ENCODE measurements at places on chromosomes 2 and 18.

GRCh38 chr18:55997151-55997561 lies 409.2 kb upstream of the TCF4 start:
- DNase-seq = no peak

DNA sequence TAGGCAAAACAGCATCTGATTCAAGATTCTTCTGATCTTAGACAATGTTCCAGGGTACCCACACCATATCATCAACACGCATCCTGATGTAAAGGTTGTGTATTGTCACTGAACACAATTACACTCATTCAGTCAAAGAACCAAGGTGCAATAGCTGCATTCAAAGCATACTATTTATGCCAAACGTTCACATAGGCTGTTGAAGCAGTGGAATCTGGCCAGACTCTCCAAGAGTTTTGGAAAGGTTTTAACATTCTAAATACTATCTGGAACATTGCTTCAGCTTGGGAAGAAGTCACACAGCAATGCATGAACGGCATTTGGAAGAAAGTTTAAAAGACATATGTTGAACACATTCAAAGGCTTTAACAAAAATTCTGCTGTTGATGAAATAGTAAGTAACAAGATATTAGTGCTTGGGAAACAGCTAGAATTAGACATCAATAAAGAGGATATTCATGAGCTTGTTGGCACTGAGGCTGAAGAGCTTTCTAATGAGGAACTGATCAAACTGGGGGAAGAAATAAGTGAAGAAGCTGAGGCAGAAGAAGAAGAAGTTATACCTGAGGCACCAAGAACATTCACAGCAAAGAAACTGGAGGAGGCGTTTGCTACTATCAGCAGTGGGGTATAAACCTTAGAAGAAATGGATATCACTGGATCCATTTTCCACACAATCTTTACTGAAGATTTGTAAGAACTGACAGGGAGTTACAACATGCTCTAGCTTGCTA lies 47.6 kb upstream of the MSH6 start:
- DNase-seq = no peak

GRCh38 chr18:36635414-36636096 lies 193.2 kb downstream of the TPGS2 start:
- no peak for DNase-seq

DNA sequence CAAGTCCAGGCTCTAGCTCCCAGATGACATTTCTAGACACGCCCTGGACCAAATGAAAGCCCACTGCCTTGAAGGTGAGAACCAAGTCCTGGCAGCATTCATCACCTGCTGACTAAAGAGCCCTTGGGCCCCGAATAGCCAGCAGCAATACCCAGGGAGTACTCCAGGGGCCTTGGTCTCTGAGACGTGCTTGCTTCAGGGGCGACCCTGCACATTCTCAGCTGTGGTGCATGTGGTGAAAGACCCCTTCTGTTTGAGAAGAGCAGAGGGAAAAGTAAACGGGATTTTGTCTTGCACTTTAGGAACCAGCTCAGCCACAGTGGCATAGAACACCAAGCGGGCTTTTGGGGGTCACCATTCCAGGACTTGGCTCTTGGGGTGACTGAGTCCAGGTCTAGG lies 260.5 kb upstream of the MYT1L start:
- DNase-seq = no peak

DNA sequence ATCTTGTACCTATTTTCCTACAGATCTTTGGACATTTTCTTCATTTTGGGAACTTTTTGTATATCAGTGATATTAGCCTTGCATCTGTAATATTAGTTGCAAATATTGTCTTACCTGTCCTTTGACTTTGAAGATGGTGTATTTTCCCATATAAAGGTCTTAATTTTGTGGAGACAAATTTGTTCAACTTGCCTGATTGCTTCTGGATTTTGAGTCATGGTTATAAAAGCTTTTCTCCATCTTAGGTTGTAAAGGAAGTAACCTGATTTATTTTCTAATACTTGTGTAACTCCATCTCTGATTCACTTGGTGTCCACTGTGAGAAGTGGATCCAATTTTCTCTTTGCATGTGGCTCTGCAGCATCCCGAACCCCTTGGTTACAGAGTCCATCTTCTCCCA lies 97.7 kb upstream of the OTOS start:
- DNase-seq = no peak

DNA sequence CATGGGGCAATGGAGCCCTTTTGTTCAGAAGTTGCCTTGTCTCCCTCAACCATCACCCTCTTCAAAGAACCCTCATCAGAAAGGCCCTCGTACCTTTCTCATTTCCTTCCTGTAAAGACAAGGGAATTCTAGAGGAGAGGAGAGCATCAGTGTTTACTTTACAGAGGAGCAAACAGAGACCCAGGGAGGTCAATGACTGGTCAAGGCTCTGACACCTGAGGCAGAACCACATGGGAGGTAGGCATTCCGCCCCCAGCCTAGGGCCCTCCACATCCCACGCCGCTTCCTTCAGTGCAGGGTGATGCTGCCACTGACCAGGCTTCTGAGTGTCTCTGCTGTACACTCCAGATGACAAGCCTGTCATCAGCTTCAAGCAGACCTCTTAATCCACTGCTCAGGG lies 104.7 kb downstream of the NRP2 start:
- DNase-seq = no peak

DNA sequence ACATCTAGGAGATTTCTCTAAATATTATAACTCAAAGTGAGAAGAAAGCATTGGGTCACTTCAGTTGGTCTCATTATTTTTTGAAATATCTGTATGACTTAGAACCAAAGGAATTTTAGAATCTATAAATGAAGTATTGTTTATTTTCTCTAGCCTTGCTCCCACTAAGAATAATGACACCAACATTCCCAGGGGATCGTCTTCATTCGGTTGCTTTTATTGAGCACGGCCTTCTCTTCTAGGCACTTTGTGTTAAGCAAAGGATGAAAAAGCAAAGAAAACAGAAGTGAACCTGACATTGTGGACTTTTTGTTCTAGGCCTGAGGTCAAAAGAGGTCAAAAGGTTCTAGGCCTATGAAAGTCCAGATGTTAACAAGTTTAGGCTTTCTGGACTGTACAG lies 231.9 kb downstream of the GALR1 start:
- DNase-seq = no peak

DNA sequence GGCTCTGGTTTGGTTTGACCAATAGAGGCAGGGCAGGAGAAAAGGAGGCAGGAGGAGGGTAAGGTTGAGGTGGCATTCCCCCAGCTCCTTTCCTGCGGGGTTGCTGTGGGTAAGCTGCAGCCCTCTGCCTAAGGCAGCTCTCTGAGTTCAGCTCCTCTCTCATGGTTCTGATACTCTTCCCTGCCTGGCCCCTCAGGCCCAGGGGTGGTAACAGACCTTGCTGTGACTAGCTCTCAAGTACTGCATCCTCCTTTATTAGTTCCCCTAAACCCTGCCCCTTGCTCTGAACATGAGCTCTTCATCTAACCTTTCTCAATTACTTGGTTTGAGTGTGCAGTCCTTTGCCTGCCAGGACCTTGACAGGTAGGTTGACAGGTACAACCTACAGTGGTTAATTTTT lies 205.5 kb downstream of the SLC4A3 start:
- DNase-seq = no peak

GRCh38 chr18:66833646-66834045 lies 229.8 kb upstream of the CDH19 start:
- no peak for DNase-seq

GRCh38 chr2:165528691-165529090 lies 59.2 kb downstream of the CSRNP3 start:
- DNase-seq = no peak

DNA sequence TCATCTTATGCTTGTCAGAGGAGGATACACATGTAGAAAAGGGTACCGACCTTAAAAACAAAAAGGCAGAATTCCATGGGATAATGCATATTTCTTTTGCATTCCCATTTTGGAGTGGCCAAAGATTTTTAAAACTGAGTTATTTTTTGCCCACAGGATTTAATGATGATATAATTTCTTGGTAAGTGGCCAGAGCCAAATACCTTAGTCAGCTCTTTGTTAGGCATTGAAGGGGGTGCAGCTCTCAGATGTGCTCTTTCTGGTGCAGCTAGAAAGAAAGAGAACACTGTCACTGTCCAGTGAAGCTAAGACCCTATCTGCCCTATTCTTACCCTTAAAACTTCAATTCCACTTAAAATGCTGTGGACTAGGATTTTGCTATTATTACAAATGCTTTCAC lies 10.8 kb downstream of the COQ10B start:
- DNase-seq = no peak

DNA sequence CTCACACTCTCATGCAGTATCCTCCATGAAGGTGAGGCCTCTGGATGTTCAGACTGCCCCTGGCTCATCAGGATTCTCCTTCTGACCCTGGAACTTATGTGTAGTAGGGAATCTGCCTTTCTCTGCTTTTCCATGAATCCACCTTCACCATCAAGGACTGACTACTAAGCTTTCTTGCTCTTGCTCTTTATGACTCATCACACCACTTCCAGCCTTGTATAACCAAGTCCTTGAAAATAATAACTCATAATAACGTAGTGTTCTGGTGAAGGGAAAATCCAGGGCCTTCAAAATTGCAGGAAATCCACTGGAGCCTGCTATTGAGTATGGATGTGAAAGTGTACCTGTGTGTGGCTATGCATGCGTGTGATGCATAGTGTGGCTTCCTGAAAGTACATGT lies 11.3 kb upstream of the KCNS3 start:
- no peak for DNase-seq

DNA sequence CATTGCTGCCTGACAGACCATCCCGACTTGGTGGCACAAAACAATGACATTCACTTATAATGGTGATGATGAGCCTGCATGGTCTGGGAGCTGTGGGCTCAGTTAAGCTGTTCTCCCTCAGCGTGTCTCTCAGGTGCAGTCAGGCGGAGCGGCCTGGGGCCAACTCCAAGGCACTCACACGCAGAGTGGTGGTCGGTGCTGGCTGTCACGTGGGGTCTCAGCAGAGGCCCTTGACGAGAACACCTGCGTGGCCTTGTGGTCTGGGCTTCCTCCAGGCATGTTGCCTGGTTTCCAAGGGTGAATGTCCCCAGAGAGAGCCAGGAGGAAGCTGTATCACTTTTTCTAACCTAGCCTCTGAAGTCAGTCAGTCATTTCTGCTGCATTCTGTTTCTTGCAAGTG lies 29.8 kb downstream of the ARMC9 start:
- no peak for DNase-seq

GRCh38 chr2:26873286-26873983 lies 25.5 kb downstream of the DPYSL5 start:
- DNase-seq = no peak

DNA sequence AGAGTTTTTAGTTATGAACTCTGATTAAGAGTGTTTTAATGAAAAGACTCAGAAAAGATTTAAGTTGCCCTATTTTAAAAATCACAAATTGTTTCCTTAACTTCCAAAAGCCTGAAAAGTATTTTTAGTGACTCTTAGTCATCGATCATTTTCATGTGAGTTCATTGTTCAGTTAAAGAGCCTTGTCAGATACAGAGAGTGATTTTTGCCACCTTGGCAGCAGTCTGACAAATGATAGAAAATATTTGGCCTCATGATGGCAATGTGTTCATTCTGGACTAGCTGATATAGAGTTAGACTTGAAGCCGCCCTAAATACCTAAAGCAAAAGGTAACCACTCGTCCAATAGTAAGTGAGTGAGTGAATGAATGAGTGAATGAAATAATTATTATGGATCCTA lies 225.8 kb downstream of the CPS1 start:
- DNase-seq = no peak

GRCh38 chr2:106782681-106783080 lies 103.3 kb downstream of the ST6GAL2 start:
- no peak for DNase-seq

DNA sequence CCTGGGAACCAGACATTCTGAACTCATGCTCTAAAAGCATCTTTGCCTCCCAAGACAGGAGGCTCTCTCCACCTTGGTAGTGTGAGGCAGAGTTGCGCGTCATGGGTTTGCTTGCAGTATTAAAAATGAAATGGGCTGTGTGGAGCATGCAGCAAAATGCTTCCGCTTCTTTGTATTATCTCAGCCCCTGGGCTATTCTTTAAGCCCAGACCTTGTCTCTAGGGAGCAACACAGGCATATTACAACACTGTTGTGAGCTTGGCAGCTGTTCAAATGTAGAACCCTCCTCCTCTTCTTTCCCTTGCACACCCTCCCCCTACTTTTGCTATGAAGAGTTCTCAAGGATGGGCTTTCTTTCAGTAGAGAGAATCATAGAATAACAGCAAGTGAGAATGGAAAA lies 185.1 kb upstream of the LHCGR start:
- no peak for DNase-seq

DNA sequence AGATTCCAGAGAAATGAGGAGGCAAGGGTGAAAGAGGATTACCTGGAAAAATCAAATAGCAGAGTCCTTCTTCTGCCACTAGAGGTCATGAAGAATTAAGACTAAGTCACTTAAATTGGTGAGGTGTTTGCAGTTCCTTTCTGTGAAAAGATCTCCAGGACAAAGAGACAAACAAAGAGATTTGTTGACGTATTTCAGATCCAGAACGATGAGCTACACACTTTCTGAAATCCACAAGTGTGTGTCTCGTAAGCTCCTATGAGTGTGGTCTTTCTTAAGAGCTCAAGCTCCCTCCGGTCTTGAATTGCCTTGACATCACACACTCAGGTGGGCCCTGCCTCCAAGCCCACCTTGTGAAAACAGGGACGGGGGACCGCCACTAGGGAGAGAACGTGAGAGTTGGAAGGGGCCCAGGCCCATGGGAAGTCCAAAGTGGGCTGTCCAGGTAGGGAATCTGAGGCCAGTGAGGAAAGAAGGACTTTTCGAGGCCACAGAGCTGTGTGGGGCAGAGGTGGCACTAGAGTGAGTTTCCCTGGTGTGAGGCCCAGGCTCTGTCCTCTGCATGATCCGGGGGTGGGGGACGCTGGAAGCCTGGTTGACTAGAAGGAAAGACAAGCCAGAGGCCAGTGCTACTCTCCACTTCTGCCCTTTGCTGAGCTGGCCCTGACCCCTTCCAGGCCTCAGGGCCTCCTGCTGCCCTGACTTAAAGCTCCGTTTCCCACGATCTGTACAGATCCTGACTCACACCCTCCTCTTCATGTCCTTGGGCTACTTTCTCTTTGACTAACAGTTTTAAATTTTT lies 168.1 kb upstream of the NCK2 start:
- no peak for DNase-seq

- DNase-seq = no peak
These were observed 695.7 kb downstream of the TDRD15 start for GRCh38 chr2:21819454-21819853.

DNA sequence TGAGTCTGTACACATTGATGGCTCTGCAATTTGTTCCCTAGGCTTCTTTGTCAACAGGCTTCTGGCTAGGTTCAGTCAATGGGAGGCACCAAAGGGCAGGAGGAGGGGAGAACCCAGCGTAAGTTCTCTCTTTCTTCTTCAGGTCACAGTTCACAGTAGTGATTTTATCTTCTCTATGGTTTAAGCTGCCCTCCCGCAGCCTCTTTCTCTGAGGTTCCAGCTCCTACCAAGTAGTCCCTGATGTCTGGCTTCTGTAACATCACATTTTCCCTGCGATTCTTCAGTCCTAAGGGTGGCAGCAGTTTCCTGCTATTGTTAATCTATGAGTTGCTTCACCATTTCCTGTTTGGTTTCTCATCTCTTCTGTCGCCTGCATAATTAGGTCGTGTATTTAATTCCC lies 107.4 kb downstream of the CPO start:
- DNase-seq = no peak

DNA sequence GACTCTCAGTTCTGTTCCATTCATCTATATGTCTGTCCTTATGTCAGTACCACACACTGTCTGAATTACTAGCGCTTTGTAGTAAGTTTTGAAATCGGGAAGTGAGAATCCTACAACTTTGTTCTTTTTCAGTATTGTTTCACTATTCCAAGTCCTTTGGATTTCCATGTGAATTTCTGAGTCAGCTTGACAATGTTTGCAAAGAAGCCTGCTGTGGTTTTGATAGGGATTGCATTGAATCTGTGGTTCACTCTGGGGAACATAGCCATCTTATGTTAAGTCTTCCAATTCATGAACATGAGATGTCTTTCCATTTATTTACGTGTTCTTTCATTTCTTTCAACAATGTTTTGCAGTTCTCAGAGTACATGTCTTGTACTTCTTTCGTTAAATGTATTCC lies 15.0 kb downstream of the SLC3A1 start:
- no peak for DNase-seq

Data from hematopoietic multipotent progenitor cell treated with erythropoietin and hydrocortisone succinate and interleukin-3 and kit ligand, for 17 days (in vitro differentiated cells).